Adrenal gland (tissue), 19 donors: ENCODE measurements at places on chromosomes 6 and 20. TPM values are rescaled to one million over a fixed set of nuclear protein-coding genes. Genes with fewer than 3 reads are reported as not detected.

The CTNNBL1 gene
- total RNA-seq = 39.0 TPM

The SNAP91 gene
- total RNA-seq = not detected

The LY86 gene
- total RNA-seq = 0.60 TPM

The POM121L2 gene
- not detected for total RNA-seq

The EYA2 gene
- total RNA-seq = 1.1 TPM

The WFDC2 gene
- total RNA-seq = not detected
